ENCODE measurements at places on chromosomes 7 and 10. TPM values are rescaled to one million over a fixed set of nuclear protein-coding genes. Genes with fewer than 3 reads are reported as not detected.
A peak's percentile ranks its signal among the peaks of the same experiment; 100 is the strongest.

DNA sequence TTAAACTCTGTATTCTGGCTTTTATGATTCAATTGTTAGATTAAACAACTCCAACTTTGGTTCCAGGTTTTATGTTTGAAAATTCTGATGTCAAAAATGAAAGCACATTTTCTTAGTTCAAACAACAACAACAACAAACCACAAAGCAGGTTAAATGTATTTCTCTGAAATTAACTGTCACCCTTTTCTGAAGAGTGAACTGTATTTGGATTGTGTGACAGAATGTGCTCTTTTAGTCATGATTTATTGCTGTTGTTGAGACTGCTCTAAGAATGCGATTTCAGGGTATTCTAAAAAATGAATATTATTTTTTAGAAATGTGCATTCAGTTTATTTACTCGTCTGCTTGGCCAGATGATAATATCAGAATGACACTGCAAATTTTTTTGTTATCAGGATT is 144.1 kb downstream of the GNAI1 start:
- no peak overlapping the region for H3K4me3 ChIP-seq
- peaks cover 2% of the 10 kb centered on the region for H3K4me1 ChIP-seq
- no peaks in the 10 kb centered on the region for H3K36me3 ChIP-seq
- no peaks in the 10 kb centered on the region for H3K27me3 ChIP-seq
- no peak for DNase-seq
- no peak overlapping the region for H3K27ac ChIP-seq

ARHGEF5 gene
- total RNA-seq = 0.93 TPM

HGF gene
- 6.0 TPM for total RNA-seq

- H3K36me3 ChIP-seq = peaks cover 4% of the 10 kb centered on the region
- DNase-seq = no peak
- H3K4me1 ChIP-seq = peaks cover 16% of the 10 kb centered on the region
- no peak overlapping the region for H3K4me3 ChIP-seq
- H3K27ac ChIP-seq = no peak overlapping the region
Observed at GRCh38 chr7:105807448-105807762, 69.0 kb downstream of the ATXN7L1 start.

DNA sequence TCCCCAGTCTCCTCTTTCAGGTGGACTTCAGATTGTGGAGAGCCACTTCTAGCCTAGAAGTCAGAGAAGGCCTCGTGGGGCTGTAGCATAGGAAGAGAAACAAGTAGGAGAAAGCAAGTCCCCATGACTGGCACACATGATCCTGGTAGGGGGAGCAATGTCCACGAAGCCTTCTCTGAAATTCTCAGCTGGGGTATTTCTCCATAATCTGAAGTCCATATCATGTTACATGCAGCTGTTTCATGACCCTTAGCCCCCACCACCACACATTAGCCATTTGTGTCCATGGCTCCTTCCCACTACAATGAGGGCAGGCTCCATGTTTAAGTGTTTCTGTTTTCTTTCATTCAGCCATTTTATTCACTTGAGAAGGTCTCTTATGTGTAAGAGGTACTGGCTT is 43.2 kb downstream of the LAMB4 start:
- H3K4me3 ChIP-seq = no peak overlapping the region
- H3K27me3 ChIP-seq = no peaks in the 10 kb centered on the region
- H3K36me3 ChIP-seq = no peaks in the 10 kb centered on the region
- H3K27ac ChIP-seq = no peak overlapping the region
- peak; percentile 40 for DNase-seq

DNA sequence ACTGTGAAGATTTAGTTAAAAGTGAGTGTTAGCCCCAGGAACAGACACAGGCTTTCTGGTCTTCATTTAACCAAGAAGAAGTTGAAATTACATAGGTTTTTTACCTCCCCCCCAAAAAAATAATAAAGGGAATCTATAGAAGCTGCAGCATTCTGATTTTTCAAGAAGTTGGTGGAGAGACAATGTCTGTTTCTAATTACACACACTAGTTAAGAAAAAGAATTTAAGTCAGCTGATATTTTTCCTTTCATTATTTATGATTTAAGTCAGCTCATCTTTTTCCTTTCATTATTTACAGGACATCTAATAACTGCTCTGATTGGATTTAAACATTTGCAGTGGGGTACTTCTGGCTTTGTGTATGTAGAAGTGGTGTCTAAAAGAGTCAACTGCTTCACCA is 201.4 kb upstream of the NRP1 start:
- H3K27ac ChIP-seq = no peak overlapping the region
- DNase-seq = no peak
- H3K4me3 ChIP-seq = no peak overlapping the region
- no peaks in the 10 kb centered on the region for H3K4me1 ChIP-seq

DPYSL4 gene
- total RNA-seq = 1.3 TPM

DNA sequence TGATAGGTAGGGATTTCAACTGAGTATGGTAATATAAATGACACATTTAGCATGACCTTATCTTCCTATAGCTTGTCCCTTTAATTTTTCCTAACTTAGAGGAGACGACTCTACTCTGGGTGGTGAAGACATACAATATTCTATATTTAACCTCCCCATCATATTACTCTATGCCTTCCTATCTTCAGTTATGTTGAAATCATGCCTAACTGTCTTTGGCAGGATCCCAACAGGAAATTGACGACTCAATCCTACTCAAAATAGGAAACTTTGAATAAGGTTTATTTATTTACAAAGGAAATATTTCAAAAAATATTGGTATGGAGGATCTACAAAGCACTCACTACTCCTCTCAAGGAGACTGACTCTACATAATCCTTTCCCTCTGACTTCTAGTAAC is 24.1 kb upstream of the SEMA3A start:
- H3K27ac ChIP-seq = no peak overlapping the region
- peak; percentile 34 for DNase-seq
- no peaks in the 10 kb centered on the region for H3K27me3 ChIP-seq
- no peaks in the 10 kb centered on the region for H3K36me3 ChIP-seq

DNA sequence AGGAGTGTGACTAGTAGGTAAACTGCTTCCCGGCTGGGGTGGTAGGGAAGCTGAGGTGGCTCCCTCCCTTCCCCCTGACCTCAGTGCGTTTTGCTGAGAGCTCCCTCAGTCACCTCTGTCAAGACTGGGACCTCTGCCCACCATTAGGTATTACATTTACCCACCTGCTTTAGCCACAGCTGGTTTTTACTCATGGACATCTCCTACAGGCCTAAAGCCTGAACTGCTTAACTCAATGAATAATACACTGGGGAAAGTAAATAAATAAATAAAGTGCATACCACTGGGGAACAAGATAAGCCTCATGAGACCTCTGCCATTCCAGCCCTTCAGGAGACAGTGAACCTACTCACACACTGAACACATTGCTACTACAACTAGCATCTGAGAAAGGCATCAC is 38.9 kb upstream of the CDK13 start:
- peaks cover 8% of the 10 kb centered on the region for H3K4me1 ChIP-seq
- no peaks in the 10 kb centered on the region for H3K27me3 ChIP-seq

AZGP1 gene
- 0.75 TPM for total RNA-seq

DNA sequence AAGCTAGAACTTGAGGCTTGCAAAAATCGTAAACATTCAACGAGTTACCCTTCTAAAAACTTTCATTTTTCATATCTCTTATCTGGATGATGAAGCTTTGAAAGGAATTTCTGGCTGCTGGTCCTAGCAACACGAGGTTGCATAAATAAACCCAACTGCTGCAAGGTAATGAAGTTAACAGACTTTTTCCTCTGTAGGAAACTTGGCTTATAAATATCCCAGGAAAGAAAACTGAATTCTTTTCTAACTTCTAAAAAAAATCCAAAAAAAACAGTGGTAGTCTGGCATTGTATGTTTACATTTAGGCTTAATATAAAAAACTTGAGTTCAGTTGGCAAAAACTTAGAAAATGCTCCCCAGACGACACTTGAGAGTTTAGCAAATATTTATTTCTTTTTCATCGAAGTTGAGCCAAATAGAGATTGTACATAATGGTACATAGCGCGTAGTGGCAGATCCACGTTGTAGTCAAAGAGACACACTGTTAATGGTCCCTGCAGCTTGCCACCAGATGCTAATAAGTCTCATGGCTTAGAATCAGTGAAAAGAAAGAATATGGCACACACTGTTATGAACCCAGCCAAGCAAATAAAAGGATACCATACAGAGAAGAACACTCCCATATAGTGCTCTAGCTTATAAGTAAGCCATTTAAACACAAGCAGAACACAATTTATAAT is 200.3 kb upstream of the PCLO start:
- H3K27me3 ChIP-seq = no peaks in the 10 kb centered on the region
- no peaks in the 10 kb centered on the region for H3K4me1 ChIP-seq
- H3K4me3 ChIP-seq = no peak overlapping the region
- H3K36me3 ChIP-seq = no peaks in the 10 kb centered on the region
- DNase-seq = peak; percentile 91

DNA sequence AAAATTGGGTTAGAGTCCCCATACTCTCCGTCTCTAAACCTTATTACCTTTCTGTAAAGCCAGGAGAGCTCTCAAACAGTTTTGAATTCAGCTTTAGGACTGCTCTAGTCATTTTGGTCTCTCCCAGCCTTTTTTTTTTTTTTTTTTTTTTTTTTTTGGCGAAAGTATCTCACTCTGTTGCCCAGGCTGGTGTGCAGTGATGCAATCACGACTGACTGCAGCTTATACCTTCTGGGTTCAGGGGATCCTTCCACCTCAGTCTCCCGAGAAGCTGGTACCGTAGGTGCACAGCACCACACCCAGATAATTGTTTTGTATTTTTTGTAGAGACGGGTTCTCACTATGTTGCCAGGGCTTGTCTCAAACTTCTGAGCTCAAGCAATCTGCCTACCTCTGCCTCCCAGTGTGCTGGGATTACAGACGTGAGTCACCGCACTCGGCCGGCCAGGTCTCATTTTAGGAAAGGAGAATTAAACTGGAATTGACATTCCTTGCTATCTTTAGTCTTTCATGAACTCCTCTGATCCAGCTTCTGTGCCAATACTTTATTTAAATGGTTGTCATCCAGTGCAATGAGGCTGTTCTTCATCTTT is 31.4 kb upstream of the RSU1 start:
- H3K4me1 ChIP-seq = no peaks in the 10 kb centered on the region
- H3K36me3 ChIP-seq = no peaks in the 10 kb centered on the region
- H3K27ac ChIP-seq = no peak overlapping the region
- no peak for DNase-seq
- H3K4me3 ChIP-seq = no peak overlapping the region

MRLN gene
- 254 TPM for total RNA-seq

DNA sequence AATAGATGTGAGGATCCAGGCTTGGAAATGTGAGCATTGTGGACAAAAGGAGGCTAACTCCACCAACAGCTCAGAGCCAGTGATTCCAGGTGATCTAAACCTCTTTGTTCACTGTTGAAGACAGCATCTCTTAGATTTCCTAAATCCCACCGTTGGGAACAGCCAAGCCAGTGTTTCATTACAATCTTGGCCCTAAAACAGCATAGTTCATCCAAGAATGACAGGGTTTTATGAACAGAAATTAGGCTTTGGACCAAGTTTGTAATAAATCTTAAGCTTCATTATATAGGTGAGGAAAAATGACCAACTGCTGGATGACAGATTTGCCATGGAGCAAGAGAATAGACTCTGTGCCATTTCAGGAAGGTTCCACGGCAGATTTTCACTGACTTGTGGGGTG is 65.8 kb downstream of the MTURN start:
- H3K4me1 ChIP-seq = no peaks in the 10 kb centered on the region
- H3K27me3 ChIP-seq = no peaks in the 10 kb centered on the region
- H3K27ac ChIP-seq = no peak overlapping the region

PKD1L1 gene
- total RNA-seq = 0.49 TPM

DNA sequence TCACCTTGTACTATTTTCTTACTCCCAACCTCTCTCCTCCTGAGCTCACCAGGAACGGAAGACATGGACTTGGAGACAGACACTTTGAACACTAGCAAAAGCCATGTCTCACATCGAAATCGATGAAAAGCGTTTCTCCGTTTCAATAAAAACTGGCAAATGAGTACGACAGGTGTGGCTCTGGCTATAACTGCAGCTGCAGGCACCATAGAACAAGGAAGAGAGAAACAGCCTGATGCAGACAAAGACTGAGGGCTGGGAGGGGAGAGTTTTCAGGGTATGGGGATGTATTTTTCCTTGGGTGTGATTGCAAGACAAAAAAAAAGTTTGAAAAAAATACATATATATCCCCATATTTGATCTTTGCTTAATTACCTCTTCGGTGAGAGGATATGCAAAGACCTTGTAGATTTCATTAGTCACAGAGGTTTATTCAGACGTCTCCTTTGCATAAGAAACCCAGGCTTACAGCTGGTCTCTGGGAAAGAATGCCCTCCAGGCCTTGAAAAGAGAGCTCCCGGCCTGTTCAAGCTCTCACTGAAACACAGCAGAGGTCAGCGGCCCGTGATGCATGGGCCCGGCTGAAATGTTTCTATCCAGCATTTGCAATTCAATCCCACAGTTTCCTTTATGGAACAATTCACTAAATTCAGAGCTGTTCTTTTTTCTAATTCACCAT is 63.1 kb downstream of the TLL2 start:
- H3K4me1 ChIP-seq = peaks cover 20% of the 10 kb centered on the region
- no peak for DNase-seq
- H3K27ac ChIP-seq = no peak overlapping the region
- no peak overlapping the region for H3K4me3 ChIP-seq
- H3K36me3 ChIP-seq = no peaks in the 10 kb centered on the region

- peak; percentile 24 for DNase-seq
- no peak overlapping the region for H3K27ac ChIP-seq
- H3K36me3 ChIP-seq = no peaks in the 10 kb centered on the region
- H3K27me3 ChIP-seq = no peaks in the 10 kb centered on the region
- no peak overlapping the region for H3K4me3 ChIP-seq
Observed at GRCh38 chr7:34612661-34613060, 45.4 kb upstream of the NPSR1 start.

- H3K4me3 ChIP-seq = peak overlapping the region; percentile 63
- peaks cover 2% of the 10 kb centered on the region for H3K27me3 ChIP-seq
- peaks cover 36% of the 10 kb centered on the region for H3K4me1 ChIP-seq
- peak; percentile 28 for DNase-seq
Observed at GRCh38 chr10:34816085-34816496, 995 bp upstream of the PARD3 start.

MEPCE gene
- 23.5 TPM for total RNA-seq

DNA sequence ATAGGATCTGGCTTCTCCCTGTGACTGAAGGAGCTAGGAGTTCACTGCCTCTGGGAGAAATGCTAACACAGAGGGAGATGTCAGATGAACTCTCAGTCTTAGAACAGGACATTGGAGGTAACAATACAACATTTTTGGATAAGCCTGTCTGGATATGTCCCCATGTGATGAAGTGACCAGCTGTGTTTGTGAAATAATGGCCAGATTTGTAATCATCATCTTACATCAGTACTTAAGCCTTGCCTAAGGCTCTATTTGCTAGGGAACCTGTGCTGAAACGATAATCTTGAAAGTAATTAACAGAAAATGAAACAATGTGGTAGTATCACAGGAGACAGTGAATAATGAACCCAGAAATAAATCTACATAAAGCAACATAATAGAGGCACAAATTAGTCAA is 56.2 kb downstream of the CRPPA start:
- peak; percentile 12 for DNase-seq
- no peaks in the 10 kb centered on the region for H3K4me1 ChIP-seq
- H3K27me3 ChIP-seq = no peaks in the 10 kb centered on the region
- peaks cover 2% of the 10 kb centered on the region for H3K36me3 ChIP-seq
- no peak overlapping the region for H3K27ac ChIP-seq

HOXA4 gene
- total RNA-seq = 3.2 TPM

All from muscle of leg (tissue), 16 donors.